AML-193 (cell line): ENCODE measurements at places on chromosomes 3 and 15.

DNA sequence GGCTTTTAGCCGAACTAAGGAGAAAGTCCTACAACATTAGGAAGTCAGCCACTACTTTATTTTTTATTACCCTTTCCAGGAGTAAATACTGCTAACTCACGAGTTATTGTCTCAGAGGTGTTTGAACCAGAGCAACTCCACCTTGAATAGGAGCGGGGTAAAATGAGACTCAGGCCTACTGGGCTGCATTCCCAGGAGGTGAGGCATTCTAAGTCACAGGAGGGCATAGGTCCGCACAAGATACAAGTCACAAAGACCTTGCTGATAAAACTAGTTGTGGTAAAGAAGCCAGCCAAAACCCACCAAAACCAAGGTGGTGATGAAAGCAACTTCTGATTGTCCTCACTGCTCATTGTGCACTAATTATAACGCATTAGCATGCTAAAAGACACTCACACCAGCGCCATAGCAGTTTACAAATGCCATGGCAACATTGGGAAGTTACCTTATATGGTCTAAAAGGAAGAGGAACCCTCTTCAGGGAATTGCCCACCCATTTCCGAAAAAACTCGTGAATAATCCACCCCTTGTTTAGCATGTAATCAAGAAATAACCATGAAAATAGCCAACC is 555.9 kb downstream of the IGSF11 start:
- DNase-seq: no peak

GRCh38 chr3:134064081-134064480 is 34.4 kb upstream of the SLCO2A1 start:
- DNase-seq: no peak

- no peak for DNase-seq
Measured at GRCh38 chr3:128858167-128858566, 21.3 kb upstream of the ACAD9 start.

GRCh38 chr3:12452361-12453330 is 31.6 kb upstream of the TSEN2 start:
- no peak for DNase-seq

DNA sequence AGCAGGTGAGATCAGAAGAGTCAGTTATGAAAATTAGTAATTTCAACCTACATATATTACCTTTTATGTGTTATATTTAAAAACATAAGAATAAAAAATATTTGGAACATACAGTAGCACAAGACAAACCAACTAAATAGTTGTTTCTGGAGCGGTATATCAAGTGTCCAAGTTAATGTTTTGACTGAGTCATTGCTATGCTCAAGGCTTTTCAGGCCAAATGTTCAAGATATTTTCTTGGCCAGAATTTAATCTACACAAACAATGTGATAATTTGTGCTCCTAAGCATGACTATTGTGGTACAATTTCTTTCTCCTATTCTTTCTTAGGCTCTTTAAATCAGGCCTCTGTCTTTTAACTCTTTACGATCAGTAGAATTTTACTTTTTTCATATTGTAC is 412.4 kb downstream of the RAP2B start:
- no peak for DNase-seq

DNA sequence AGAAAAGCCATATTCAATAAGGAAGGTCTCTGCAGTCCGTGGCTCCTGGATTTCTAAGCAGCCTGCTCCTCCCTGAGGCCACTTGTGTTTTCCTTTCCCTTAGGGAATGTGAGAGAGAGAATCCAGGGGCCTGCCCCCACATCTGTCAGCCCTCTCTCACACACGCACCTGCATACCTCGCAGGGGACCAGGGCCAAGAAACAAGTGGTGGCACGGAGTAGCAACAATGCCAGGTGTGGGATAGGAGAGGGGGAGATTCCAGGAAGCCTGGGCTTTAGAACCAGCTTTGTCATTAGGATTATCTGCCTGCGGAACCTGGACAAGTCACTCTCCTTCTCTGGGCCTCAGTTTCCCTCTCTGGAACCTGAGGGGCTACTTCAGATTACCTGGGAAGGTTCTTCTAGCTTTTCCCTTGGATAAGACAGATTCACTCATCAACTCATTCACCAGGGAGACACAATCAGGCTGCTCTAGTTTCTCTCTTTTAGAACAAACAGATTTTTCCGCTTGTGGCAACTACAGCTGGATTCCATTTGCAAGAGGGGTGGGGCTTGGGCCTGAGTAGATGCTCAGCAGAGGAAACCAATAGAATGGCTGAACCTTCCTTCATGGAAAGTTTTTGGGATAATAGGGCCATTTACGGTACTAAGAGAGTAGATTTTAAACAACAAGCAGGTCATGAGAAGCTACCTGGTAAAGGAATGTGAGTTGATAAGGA is 19.5 kb downstream of the BCL6 start:
- no peak for DNase-seq

DNA sequence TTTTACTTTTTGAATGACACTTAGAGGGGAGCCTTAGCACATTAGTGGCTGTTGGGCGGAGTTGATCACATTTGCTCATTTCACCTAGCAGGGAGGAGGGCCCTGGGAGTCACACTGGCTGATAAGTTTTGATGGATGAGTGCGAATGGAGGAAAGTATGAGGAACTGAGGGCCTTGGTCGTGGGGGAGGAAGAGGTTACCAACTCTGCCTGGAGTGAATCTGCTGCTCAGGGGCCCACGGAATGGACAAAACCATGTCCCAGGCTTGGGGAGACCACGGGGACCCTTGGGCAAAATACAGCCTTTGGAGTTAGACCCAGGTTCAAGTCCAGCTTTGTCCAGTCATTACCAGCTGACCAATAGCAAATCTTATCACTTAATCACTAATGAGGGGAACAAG is 5.1 kb upstream of the FLNB start:
- DNase-seq: no peak

DNA sequence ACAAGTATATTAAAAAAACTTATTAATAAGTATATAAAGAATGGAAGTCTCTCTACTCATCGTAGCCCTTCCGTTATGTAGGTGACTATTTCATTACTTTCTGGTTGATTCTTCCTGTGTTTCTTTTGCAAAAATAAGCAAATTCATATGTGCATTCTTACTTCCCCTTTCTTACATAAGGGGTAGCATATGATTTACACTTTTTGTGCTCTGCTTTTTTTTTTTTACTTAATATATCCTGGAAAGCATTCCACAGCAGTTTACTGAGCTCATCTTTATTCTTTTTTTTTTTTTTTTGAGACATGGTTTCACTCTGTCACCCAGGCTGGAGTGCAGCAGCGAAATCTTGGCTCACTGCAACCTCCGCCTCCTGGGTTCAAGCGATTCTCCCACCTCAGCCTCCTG is 12.9 kb downstream of the SCAMP5 start:
- peak; percentile 53 for DNase-seq

DNA sequence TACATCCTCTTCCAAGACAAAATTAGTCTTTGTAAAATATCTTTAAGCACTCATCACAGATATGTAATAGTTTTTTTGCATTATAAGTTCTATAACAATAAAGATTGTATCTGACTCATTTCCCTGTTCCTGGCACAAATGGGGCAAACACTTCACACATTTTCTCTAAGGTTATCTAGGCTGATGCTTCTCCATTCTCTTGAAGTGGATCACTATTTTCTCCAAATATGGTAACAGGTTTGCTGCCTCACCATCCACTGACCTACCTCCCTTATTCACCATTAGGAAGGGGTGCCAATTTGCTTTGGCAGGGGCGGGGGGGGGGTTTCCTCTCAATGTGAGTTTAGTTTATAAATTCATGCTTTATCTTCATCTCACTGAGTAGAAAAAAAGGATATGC is 767.7 kb upstream of the LMCD1 start:
- no peak for DNase-seq

GRCh38 chr15:59250249-59250648 is 43.6 kb downstream of the LDHAL6B start:
- DNase-seq: no peak

DNA sequence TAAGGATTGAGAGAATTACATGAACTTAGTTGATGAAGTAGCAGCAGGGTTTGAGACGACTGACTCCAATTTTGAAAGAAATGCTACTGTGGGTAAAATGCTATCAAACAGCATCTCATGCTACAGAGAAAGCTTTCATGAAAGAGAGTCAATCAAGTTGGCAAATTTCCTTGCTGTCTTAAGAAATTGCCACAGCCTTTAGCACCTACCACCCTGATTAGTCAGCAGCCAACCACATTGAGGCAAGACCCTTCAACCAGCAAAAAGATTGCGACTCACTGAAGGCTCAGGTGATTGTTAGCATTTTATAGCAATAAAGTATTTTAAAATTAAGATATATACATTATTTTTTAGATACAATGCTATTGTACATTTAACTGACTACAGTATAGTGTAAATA is 80.9 kb downstream of the RAP2B start:
- DNase-seq: peak; percentile 68

- no peak for DNase-seq
Measured at GRCh38 chr15:60591496-60592370, 112.8 kb upstream of the ICE2 start.

- DNase-seq: no peak
Measured at GRCh38 chr15:66169023-66169422, 84.5 kb downstream of the MEGF11 start.

- DNase-seq: no peak
Measured at GRCh38 chr3:42900226-42901072, 5.5 kb upstream of the ZNF662 start.

- no peak for DNase-seq
Measured at GRCh38 chr3:140252812-140253656, 318.0 kb downstream of the CLSTN2 start.

GRCh38 chr3:97181704-97182103 is 367.3 kb downstream of the EPHA6 start:
- DNase-seq: no peak

GRCh38 chr3:131794766-131795388 is 239.9 kb downstream of the CPNE4 start:
- peak; percentile 63 for DNase-seq

DNA sequence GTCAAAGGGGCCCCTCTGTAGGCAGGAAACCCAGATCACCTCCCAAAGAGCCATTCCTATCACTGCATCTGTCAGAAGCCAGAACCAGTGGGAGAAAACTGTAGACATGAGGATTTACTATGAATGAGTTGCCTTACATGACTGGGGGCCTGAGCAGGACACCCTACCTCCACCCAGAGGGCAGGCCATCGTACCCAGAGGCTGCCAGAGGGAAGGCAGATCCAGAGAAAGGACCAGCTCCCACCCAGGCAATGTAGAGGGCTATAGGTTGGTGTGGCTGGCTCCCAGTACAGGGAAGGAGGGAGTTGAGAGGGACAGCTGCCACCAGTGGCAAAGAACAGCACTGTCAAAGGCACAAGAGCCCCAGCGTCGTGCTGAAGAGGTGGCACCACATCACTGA is 233.2 kb downstream of the OCA2 start:
- DNase-seq: no peak

GRCh38 chr15:31027910-31028578 is 36.6 kb upstream of the MTMR10 start:
- no peak for DNase-seq

DNA sequence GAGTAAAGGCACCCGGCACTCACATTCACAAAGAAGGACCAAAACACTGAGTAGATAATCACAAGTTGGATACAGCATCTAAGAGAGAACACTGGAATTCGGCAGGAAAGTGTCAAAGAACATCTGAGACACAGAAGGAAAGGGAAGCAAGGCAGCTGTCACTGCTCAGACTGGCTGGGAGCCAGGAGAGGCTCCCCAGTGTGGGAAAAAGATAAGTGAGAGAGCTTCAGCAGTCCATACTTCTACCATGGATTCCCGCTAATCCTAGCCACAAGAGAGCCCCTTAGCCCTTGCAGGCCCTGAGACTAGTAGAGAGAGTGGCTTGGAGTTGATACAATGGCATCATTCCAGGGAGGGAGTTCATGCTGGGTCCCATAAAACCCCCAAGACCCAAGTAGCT is 36.7 kb upstream of the CP start:
- no peak for DNase-seq

DNA sequence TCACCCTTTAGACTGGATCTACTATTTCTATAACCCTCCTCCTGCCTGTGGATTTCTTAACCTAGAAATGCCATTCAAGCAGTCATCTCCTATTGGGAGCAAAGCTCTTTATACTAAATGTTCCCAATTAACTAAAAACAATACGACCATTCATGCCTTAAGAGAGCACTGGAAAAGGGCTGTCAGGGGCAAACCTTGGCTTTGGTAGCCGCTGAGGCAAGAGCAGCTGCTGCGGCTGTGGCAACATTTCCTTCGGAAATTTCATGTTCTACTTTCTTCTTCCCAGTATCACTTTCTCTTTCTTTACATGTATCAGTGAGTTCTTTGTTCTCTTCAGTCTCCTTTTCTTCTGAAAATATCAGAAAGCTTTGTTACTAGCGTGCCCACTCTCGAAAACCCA is 56.3 kb upstream of the CSPG5 start:
- DNase-seq: no peak

GRCh38 chr3:48466386-48467109 is 20.0 kb downstream of the ATRIP start:
- DNase-seq: peak; percentile 62

- no peak for DNase-seq
Measured at GRCh38 chr3:167091226-167091625, 288.9 kb downstream of the ZBBX start.

DNA sequence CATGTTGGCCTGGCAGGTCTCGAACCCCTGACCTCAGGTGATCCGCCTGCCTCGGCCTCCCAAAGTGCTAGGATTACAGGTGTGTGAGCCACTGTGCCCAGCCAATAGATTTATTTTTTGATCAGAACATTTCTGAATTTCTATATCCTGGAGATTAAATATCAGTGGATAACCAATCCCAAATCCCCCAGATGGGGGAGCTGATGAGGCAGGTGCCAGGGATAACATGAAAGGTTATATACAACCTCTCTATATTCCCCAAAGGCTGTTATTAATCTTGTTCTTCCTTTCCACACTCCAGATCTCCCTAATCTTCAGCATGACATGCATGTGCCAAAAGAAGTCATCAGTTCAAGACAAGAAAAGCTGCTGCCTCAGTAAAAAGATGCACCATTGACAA is 112.3 kb downstream of the WDR76 start:
- DNase-seq: no peak

DNA sequence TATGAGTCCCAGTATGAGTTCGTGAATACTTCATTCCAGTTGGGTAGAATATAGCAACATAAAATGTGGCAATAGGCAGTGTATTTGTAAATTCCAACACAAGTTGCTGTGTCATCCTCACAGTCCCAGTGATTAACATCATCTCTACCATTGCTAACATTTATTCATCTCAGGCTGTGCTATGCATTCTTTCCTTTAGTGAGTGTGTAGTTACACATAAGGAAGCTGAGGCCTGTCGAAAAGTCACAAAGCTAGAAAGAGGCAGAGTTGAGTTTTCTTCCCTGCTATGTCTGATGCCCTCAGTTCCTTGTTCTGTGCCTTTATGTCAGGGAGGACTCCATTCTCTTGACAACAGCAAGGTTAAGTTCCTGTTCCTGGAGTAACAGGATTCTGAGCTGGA is 96.4 kb downstream of the FNDC3B start:
- DNase-seq: no peak
